ENCODE measurements at places on chromosomes 12 and 14.

GRCh38 chr14:67680121-67680602 lies 5.7 kb upstream of the VTI1B start:
- no peak for DNase-seq

- no peak for DNase-seq
Observed at GRCh38 chr14:69680297-69680696, 68.9 kb downstream of the SUSD6 start.

DNA sequence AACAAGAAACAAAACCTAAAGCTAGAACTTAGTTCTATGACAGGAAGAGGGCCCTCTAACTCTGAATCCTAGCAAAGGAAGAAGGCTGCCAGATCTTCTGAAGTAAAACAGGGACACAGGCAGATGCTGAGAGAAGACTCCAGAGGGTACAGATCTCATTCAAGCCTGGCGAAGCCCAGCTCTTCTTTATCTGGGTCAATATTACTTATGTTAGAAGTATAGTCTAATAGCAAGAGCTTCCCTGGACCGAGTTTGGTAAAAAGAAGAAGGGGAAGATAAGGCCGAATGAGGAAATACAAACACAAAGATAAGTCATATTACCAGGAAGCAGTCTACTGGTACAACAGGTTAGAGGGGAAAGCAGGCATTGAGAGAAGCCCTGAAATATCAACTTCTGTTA lies 79.9 kb upstream of the CCDC91 start:
- DNase-seq: no peak

GRCh38 chr12:26533211-26533610 lies 299.8 kb downstream of the ITPR2 start:
- DNase-seq: no peak

DNA sequence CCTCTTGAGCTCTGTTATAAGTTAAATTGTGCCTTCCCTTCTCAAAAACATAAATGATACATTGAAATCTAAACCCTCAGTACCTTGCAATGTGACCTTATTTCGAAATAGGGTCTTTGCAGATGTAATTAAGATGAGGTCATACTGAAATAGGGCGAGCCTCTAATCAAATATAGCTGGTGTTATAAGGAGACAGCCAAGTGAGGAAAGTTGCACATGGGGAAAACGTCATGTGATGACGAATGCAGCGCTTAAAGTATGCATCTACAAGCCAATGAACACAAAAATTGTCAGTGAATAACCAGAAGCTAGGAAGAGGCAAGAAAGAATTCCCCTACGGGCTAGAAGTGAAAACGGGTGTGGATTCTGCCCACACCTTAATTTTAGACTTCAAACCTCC lies 305.2 kb upstream of the FOXG1 start:
- no peak for DNase-seq

GRCh38 chr12:76883811-76884210 lies 5.0 kb upstream of the CSRP2 start:
- no peak for DNase-seq

DNA sequence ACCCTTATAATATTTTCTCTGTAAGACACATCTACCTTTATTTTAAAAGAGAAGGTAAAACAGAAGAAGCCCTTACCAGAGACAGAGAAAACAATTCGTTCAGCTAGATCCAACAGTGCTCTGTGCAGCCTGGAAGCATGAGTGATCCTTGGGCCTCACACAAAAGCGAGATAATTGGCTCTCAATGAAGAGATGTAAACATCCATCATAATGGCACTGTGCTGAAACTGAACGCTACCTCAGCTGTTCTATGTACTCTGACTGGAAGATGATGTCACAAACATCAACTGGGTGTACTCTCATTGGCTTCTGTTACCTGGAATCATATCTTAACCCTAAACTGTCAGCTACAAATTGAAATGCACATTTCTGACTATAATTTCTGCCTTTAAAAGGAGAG lies at the start of gene MGAT4C:
Gene MGAT4C (minus strand): TSS at position 229 of the 400 bp plus-strand sequence.
- no peak for DNase-seq

DNA sequence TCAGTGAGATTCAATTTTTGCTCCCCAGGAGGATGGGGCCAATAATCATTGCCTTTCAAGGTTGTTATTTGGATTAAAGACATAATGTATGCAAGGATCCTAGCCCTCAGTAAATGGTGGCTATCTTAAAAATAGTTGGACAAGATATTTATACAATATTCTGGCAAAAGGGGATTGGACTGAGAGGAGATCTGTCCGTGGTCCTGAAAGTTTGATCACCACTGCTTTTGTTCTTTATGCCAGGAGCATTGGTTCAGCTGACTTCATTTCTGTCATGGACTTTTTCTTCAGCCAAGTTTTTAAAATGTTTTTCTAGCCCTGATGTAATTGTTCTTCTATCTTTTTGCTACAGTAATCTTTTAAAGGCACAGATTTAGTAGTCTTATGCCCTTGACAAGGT lies 70.2 kb upstream of the TCL1A start:
- DNase-seq: peak; percentile 75

DNA sequence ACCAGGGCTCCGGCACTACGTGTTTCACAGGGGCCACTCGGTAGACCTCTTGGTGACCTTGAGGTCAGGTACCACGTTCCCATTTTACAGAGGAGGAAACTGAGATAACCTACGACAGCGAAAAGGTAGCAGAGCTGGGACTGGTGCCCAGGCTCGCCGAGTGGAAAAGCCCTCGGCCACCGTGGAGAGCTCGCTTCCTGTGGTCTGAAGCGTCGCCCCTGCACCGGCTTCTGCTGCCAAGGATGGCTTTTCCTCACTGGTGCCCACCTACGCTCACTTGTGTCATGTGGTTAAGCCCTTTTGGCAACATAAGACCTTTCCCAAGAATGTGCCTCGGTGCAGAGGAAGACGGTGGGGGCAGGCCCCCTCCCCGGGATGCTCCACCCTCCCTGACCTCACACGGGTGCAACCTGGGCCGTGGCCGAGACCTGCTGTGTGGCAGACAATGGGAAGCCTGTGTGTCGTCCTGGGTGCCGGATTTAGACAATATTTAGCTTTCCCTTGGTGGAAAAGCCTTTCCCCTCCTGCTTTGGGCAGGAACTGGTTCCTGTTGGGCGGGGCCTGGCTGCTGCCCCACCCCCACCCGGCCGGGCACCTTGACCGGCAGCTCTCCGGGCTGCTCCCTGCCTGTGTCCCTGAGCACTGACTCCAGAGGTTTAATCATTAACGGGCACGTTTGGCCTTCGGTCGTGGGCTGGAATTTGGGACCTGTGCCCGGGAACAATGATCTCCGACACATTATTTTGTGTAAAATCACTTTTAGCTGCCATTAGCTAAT lies 32.4 kb upstream of the PPP1R13B start:
- DNase-seq: peak; percentile 65

- DNase-seq: no peak
Observed at GRCh38 chr12:5102261-5102789, 58.6 kb downstream of the KCNA5 start.

GRCh38 chr14:71086567-71086966 lies 179.3 kb downstream of the PCNX1 start:
- no peak for DNase-seq

DNA sequence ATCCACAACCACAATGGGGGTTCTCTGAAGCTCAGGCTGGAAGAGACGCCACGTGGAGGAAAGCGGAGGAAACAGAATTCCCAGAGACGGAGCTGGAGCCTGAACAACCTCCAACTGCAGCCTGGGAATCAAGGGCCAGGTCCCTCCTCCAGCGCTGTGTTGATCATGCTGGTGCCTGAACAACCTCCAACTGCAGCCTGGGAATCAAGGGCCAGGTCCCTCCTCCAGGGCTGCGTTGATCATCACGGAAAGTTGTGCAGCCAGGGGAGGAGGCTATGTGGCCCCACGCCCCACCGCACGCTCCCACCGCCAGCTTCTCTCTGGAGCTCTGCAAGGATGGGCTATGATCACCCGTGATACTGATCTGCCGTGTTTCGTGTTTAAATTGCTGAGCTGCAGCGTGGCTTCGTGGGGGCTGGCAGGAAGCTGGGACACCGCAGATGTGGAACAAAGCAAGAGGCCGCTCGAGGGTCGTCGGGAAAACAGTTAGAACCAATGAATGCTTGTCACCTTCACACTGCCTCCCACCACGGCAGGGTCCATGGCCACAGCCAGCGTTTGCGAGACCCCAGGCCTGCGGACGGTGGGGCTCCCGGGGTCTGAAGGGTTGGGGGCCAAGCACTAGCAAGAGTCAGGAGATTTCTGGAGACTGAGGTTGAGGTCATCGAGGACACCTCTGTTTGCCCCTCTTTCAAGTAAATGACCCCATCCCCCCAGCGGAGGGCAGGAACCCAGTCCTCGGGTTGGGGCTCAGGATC lies 51.8 kb upstream of the FBRSL1 start:
- DNase-seq: no peak

GRCh38 chr12:81998761-81999378 lies 239.7 kb upstream of the PPFIA2 start:
- no peak for DNase-seq

DNA sequence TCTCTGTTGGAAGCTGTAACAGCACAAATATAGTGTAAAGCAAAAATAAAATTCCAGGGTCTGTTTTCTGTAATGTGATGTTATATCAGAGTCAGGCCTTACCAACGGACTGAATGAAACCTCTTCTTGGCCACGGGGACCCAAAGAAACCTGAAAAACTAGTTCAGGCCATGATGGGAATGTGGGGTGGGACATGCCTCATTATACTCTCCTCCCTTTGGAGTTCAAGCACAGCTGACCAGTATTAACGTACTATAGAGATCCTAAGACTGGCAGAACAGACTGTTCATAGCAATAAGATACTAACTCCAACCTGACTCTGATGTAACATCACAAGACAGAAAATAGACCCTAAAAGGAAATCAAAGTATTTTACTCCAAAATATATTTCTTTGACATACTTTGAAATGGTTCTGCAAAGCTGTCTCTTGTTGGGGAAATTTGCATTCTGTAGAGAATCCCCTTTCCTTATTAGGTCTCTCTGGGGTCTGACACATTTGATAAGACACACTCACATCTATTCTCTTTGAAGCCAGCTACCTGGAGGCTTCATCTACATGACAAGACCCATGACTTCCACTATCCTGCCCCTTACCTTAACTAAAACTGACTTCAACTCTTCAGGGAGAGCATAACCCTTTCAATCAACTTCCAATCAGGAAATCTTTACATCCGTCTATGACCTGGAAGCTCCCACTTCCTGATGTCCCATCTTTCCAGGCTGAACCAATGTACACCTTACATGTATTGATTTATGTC lies 444.6 kb downstream of the SOX5 start:
- no peak for DNase-seq

- DNase-seq: peak; percentile 92
Observed at GRCh38 chr14:20332788-20333493, at the start of gene CCNB1IP1. CCNB1IP1 (minus strand) TSS chr14:20333279; CDS start chr14:20316523, 16,756 bp downstream.

GRCh38 chr14:35344107-35344807 lies 52.1 kb downstream of the PSMA6 start:
- DNase-seq: no peak

DNA sequence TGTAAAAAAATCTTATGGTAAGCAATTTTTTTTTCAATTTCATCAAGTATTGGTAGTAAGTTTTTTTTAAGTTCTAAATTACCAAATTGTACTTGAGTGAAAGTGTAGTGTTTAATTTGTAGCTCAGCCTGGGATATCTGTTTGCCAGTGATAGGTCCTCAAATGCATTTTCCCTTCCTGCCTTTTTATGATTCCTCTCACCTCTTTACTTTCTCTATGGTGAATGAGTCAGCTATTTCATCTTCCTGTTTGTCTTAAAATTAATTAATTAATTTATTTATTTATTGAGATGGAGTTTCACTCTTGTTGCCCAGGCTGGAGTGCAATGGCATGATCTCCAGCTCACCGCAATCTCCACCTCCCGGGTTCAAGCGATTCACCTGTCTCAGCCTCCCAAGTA lies 10.6 kb downstream of the SRP54 start:
- DNase-seq: no peak

DNA sequence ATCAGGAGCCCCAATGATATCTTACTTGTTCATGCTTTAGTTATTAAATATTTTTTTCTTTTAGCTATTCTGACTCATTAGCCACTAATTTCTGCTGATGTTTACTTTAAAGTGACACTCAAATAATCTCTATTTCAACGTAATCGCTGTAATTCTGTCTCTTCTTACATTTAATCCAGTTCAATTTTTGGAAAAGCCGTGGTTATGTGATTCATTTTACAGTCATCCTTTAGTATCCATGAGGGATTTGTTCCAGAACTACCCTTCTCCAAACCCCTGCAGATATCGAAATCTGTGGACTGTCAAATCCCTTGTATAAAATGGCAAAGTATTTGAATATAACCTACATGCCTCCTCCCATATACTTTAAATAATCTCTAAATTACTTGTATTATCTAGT lies 1103.4 kb downstream of the LRFN5 start:
- DNase-seq: no peak

Data from left kidney (tissue), 8 donors.